ENCODE measurements at places on chromosomes 2 and 18.

GRCh38 chr2:106800976-106801655 lies 84.9 kb downstream of the ST6GAL2 start:
- DNase-seq = no peak

DNA sequence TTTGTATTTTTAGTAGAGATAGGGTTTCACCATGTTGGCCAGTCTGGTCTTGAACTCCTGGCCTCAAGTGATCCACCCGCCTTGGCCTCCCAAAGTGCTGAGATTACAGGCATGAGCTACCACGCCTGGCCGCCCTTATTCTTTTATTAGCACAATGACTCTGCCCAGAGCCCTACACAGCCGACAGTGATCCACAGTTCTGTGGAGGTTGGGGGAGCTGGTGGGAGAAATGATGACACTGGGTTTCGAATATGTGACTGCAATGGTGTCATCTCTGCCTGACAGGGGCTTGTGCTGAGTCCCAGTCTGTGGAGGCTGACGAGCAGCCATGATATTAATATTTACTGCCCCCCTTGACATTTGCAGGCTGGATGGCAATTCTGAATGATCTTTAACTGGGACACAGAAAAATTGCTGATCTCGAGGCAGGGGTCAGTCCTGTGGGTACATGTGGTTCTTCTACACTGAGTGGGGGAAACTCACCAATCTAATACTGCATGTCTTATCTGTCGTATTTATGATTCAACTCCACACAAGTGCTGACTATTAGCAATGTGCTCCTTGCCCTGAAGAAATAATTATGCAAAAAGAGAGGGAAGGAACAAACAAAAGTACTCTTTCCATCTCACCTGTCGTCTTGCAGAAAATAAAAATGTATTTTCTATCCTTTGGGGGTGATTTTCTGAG lies 6.3 kb upstream of the CTAGE1 start:
- no peak for DNase-seq

DNA sequence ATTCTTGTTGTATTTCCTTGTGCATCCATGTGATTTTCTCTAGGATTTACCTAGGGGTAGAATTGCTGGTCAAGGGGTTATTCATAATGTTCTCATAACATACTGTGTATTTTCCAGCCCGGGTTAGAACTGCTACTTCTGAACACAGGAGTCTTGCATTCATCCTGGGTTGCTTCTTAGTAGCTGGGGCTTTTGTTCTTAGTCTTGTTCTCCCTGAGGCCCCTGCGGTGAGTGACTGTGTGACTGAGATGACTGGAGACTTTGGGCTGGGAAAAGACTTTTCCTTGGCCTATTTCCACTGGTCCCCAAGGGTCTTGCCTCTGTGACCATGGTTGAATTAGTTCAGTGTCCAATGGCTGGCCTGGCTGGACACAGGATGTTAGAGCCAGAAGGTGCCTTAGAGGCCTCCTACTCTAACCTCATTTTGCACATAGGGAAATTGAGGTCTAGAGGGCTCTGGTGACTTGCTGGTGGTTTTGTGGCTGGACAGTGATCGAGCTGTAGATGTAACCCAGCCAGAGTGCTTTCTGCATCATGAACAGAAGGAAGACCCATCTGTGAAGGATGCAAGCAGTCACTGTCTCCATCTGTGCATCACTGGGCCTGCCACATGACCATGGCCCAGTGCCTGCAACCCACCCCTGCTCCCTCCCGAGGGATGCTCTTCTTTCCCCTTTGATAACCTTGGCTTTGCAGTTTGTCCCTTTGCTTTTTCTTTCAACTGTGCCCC lies 233.3 kb downstream of the FHOD3 start:
- DNase-seq = no peak

DNA sequence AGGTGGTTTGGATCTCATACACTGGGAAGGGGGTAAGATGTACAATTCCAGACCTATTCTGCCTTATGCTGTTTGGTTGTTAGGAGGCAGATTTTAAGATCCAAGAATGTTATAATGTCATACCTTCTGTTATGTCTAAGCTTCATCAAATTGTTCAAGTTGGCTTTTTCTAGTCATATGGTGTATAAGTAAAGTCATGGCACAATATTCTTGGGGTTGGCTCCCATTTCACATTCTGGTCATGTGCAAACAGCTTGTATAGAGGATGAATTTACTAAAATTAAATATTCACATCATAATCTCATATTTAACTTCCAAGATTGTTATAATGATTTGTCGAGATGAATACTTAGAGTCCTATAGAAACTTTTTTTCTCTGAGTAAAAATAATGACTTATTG lies 424.9 kb upstream of the HNMT start:
- no peak for DNase-seq

DNA sequence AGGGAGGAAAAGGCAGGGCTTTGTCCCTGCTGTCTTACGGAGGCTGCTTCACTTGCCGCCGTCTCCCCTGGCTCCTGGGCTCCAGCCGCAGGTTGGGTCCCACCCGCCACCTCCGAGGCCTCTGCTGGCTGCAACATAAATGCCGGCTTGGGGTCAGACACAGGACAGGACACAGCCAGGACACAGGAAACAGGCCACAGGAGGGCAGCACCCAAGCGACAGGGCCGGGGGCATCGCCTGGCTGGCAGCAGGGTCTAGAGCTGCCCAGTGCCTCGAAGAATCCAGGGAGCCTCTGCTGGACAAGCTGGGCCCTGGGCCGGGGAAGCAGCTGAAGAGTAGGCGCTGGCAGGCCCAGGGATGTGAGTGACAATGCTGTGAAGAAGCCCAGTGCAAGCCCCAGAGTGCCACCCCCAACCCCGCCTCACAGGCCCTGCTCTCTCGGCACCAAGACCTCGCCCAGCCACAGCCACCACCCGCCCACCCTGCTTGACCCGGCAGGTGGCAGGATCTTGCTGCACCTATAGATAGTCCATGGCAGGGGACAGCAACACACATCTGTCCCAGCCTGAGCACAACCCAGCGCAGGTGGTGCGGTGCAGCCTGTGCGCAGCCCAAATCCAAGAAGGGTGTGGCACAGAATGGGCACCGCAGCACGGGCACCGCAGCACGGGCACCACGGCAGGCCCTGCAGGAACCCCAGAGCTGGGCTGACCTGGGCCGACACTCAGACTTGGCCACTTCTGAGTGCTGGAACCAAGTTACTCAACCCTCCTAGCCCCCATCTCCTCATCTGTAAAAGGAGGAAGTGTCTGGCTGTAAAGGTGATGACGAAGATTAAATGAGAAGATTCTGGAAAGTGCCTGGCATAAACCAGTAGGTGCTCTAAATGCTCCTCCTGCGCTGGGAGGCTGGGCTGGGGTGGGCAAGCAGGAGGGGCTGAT lies 55.6 kb downstream of the BIN1 start:
- no peak for DNase-seq

GRCh38 chr2:127580167-127581049 lies 44.9 kb downstream of the MYO7B start:
- no peak for DNase-seq

DNA sequence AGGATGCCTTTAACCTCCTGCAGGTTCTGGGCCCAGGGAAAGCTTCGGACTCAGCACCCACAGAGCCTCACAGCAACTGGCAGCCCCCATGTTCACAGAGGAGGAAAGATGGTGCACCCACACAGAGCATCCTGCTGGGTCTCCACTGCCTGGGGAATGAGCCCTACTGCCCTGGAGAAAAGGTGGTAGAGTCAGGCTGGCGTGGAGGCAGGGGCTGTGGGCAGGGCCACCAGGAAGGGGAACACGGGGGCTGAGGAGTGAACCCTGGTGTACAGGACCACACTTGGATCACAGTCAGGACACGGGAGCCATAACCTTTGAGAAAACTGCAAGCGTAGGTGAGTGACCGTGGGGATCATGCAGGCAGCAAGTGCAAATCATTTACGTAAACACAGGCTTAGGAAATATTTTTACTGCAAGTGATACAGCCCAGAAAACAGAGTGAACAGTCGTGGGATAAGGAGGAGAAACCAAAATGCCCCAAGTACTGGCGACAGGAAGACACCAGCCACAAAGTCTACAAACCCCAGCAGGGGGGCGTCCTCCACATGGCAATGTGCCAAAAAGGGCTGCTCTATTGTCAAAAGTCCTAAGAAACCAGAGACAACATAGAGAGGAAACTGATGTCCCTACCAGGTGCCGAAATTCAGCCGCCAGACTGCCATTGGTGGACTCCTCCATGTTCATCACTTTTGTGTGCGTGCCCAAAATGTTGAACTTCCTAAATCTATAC lies 27.6 kb downstream of the STAT1 start:
- no peak for DNase-seq

DNA sequence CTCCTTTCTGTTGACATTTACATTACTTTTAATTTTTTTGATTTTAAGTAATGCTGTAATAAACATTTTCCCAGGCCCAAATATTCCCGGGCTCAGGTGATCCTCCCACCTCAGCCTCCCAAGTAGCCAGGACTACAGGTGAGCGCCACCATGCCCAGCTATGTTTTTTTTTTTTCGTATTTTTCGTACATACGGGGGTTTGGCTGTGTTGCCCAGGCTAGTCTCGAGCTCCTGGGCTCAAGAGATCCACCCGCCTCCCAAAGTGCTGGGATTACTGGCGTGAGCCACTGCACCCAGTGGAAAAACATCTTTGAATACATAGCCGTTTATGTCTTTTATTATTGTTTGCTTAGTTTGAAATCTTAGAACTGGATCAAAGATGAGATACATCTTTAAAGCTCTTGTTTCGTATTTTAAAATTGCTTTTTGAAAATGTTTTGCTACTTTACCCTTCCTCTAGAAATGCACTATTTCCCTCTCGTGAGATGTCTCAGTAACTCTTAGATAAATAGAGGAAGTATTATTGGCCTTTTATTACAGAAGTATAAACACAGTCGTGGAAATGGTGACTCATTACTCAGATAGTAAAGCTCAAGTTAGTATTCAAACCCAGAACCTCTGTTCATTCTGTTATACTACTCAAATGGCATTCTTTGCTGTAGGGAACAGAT lies 2.4 kb downstream of the SMCHD1 start:
- DNase-seq = peak; percentile 86

- DNase-seq = peak; percentile 29
Observed at GRCh38 chr2:202771741-202772460, 99.7 kb downstream of the ICA1L start.

DNA sequence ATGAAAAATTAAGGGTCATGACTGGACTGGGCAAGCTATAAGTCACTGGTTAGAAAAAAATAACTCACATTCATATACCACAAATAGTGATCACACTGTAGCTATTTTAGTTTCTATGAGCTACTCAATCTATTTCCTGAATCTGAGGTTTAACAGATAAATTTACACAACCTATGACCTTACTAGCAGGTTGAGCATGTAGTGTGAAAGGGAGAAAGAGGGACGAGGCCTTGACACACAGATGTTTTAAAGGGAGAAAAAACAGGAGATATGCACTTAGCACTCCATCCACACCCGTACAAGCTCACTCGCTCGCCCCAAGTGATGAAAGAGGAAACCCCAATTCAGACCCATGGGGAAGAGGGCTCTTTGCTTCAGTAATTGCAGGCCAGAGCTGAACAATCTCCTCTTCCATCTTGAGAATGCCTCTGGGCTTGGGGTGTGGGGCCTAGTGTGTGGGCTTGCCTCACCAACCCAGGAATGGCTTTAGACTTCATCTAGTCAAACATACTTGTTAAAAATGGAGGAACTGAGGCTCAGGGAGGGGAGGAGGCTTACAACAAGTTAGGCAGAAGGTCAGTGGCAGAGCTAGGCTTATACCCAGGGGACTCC lies 10.7 kb downstream of the CYRIA start:
- no peak for DNase-seq

GRCh38 chr18:36297417-36298125 lies at the start of gene FHOD3:
FHOD3 (plus strand) TSS chr18:36297713; CDS start chr18:36297836, 123 bp downstream.
- DNase-seq = peak; percentile 41

DNA sequence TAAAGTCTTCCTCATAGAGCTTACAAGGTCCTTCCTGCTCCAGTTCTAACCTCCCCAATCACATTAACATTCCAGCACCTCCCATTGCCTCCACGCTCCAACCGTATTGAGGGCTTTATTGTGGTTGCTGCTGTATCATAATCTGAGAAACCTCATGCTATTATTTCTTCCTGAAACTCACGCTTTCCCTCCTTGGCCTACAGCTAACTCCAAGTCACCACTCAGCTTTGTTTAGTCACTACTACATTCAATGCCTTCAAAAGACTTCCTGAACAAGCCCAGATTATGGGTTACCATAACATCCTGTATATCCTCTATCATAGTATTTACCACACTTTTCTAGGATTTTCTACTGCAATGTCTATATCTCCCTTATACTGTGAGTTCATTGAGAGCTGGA lies 230.4 kb downstream of the IKZF2 start:
- no peak for DNase-seq

GRCh38 chr2:237527766-237528165 lies 38.6 kb upstream of the PRLH start:
- DNase-seq = no peak

DNA sequence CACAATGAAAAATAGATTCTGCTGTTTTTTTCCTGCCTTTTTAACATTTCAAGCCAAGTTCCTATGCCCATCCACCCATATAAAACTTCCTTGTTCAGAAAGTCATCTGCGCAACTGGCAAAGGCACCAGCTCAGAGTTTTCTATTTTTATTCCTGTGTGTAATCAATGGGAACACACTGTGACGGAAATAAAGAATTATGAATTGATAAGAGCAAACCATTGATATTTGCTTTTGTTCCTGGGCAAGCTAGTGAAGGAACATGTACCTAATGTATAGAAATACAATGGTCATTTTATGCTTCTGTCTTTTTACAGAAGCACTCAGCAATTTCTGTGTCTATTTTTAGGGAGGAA lies 30.8 kb upstream of the AAK1 start:
- no peak for DNase-seq
